NCI-H226 (cell line): ENCODE measurements at places on chromosomes 7 and 10.

DNA sequence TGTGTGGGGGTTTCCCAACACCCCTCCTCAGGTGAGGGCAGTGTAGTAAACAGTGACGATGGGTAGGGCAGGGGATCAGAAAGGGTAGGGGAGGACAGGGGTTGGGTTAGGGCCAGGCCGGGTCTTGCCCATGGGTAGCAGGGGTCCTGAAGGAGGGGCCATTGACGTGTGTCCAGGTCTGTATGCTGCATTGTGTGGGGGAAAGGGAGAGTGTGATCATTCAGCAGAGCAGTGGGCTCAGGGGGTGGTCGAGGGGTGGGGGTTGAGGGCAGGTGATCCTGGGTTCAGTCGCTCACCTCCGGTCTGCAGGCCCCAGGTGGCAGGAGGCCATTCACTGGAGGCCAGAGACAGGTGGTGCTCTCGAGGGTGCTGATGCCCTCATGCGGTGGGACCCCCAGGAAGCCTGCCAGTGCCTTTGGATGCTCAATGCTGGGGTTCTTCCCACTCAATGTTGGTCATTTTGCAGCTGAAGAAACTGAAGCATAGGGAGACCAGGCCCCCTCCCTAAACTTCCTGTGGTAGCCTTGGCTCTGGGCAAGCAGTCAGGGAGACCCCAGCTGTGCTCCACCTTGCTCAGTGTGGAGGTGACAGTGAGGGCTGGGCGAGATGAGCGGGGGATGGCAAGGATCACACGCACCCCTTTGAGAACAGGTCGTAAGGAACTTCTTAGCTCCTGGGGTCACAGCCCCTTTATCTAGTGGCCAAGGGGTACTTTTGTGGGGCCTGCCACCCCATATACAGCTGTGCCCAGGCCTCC lies 48.8 kb upstream of the CAMK2B start:
- DNase-seq, result no peak

DNA sequence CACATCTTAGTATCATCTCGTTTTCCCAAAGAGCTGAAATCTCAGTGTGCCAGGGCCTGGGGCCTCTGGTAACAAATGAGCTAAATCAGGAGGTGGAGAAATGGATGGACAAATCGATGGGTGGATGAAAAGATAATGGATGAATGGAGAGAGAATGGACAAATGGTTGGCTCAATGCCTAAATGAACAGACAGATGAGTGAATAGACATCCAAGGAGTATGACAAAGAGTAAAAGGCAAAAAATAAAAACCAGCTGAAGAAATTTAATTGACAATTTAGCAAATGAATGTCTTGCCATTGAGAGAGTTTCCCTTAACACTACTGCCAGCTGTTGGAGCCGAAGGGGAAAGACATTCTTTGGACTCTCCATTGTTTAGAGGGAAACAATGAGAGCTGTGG lies 8.0 kb downstream of the SYCE1 start:
- no peak for DNase-seq

GRCh38 chr7:18724318-18724717 lies 228.8 kb downstream of the HDAC9 start:
- DNase-seq, result peak; percentile 63

DNA sequence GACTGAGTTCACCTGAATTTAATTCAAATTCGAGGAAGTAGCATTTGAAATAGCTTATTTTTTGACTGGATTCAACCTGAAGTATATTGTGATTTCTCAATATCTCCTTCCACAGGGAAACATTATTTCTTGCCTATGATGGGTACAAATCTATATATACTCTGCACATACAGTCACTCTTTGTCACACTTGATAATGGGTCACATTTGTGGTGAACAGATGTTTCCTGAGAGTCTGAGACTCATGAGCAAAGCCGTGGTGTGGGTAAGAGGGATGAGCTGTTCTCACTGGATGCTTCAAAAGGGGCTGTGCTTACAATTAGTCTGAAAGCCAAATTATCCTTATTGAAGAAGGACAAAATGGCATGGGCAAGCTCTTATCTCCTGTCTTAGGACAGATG lies 18.0 kb upstream of the TBXAS1 start:
- DNase-seq, result no peak

DNA sequence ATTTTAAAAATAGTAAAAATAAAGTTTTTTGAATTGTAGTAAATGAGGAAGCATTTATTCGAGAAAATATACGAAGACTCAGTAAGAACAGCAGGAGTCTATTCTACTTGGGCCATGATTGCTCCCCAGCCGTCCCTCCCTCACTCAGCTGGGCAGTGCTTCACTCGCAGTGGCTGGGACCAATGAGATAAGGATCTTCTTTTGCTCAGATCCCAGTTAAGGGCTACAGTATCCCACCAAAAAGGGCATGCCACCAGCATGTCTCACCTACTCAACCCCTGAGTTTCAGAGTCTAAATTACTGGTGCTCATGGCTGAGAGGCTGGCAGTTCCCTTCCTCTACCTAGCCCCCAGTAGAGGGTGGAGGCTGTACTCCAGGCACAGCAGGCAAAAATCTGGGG lies 455.7 kb upstream of the PFKP start:
- DNase-seq, result no peak
